Kasumi-1 (cell line): ENCODE measurements at places on chromosomes 2 and 18.

GRCh38 chr2:166568409-166568808 is 74.4 kb upstream of the SCN7A start:
- no peak for DNase-seq

- no peak for DNase-seq
These were observed 182.3 kb upstream of the ST6GAL2 start for GRCh38 chr2:107068069-107068916.

DNA sequence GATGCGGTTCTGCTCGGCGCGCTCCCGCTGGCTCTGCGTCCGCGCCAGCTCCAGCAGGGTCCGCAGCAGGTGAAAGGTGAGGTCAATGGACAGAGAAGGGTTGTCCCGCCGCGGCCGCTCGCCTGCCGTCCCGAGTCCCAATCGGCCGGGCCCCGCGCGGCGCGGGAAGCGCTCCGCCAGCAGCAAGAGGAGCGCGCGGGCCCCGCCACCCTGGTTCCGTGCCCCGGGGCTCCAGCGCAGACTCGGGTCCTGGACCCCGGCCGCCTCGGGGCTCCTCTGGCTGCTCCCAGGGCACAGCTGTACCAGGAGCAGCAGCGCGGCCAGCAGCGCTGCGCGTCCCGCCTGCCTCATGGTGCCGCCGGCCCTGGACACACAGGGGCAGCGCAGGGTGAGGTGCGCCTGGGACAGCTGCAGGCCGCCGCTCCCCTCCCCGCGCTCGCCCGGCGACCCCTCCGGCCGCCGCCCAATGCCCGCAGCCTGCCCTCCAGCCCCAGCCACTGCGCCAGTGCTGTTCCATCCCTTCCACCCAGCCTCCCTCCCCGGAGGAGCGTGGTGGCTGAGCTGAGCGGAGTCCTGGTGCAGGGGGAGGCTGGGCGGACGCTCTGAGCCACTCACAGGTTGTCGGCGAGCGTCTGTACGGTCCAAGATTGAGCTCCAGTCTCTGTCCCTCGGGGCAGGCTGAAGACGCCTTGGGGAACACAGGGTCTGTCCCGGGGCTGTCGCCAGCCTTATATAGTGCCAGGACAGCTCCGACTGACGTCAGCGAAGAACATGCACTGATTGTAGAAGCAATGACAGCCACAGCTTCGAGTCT is 493 bp downstream of the UCN start:
- DNase-seq = no peak

GRCh38 chr2:9818097-9818496 is 25.2 kb upstream of the TAF1B start:
- DNase-seq = no peak

DNA sequence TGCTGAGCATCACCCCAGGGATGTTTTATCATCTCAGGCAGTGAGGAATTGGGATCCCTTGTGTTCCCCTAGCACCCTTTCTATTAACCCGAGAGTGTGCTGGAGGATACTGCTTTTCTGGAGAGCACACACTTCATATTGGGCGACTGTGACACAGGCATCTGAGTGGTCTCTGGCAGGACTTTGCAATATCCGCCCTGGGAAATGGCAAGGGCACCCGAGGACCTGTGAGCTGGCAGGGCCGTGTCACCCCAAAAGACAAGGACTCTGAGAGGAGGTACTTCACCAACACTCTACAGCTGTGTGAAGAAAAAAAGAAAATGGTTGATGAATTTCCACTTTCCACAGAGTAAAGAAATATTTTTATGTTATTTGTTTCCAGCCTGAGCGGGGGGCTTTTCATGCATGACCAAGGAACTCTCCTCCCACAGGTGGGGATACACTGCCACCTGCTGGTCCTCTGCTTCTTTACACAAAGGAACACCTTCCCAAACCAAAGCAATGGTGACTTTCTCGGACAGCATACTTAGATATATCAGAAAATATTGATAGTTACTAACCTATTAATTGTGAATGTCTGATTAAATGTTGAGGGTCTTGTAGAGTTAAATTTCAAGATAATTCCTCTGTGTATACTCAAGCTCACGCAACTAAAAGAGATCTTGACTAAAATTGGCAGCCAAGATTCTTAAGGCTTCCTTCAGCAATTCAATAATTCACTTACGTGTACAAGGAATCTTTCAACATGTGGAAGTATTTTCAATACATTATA is 45.9 kb upstream of the REG3G start:
- DNase-seq = peak; percentile 66

GRCh38 chr18:78721238-78721875 is 258.3 kb upstream of the SALL3 start:
- DNase-seq = no peak

DNA sequence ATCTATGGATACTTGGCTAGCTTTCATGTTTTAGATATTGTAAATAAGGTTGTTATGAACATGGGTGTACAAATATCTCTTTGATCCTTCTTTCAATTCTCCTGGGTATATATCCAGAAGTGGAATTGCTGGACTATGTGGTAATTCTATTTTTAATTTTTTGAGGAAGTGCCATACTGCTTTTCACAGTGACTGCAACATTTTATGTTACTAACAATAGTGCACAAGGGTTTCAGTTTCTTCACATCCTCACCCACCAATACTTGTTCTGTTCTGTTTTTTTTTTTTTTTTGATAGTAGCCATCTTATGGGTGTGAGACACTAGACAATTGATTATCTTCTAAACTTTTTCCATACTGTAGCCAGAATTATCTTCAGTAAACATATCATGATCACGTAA is 17.3 kb upstream of the NEUROD1 start:
- peak; percentile 90 for DNase-seq

DNA sequence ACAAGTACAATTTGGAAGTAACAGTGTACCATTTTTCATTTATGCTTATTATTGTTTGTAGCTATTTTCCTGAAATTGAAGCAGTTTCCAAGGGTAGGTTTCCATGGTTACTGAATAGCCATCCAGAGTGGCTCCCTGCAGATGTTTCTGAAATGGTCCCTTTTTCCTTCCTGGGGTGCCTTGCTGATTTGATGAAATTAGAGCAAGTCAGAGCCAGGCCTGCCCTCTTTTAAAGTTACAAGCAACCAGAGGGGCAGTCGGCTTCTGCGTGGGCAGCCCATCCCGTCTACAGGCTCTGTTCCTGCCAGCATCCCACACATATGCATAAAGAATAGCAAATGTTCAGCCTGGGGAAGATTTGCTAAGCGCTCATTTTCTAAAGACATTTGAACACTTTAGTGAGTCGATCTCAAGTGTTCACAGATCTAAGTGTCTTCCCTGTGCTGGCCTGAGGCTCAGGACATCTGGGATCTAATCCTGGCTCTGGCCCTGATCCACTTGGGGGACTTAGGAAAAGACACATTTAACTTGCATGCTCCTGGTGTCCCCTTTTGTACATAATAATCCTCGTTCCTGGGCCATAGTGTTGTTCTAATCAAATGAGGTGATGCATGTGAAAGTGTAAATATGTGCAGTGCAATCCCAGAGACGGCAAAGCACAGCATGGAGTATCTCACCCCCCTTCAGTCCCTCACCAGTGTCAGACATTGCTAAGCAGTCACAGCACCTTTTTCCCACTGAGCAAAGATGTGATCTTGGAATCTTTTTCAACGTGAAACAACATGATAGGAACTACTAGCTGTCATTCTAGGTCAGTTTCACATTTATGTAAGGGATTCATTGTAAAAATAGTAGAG is 92.2 kb downstream of the STPG4 start:
- DNase-seq = no peak

DNA sequence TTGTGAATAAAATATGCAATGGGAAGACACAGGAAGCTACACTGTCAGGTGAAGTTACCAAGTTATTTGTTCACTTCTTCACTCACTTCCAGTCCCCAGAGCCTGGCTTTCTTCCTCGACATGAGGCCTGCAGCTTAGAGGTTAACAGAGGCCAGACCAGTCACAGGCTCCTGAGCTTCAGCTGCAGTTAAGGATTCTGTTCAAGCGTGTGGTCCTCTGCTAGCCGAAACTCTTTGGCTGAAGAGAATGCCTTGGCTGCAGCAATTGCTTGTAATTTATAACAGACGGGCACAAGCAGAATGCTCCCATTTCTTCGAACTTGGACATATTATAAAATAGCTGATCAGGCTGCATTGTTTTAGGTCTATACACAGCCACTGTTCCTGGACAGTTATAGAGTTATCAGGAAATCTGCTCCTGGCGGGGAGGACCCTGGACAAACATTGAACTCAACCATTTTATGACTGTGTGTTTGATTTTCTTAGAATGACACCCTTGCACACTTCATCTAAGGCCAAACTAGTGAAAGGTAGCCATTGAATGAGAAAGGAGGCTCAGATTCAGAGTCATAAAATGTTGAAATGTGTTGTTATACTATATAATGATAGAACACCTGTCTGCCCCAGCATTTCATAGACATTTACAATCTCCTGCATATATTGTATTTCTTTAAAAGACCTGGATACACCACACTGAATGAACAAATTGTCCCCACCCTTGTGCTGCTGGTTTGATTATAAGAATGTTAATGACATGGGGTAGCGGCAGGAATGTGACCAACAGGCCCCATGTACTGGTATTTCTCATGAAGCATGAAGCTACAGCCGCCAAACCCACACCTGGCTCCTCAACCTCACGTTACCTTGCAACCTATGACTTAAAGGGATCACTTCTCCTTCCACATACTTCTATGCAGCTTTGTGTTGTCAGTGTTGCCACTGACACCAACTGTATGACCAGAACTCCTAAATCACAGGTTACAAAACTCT is 153.6 kb downstream of the TDRD15 start:
- DNase-seq = no peak

GRCh38 chr2:226835420-226835795 is 446 bp upstream of the RHBDD1 start:
- DNase-seq = no peak

DNA sequence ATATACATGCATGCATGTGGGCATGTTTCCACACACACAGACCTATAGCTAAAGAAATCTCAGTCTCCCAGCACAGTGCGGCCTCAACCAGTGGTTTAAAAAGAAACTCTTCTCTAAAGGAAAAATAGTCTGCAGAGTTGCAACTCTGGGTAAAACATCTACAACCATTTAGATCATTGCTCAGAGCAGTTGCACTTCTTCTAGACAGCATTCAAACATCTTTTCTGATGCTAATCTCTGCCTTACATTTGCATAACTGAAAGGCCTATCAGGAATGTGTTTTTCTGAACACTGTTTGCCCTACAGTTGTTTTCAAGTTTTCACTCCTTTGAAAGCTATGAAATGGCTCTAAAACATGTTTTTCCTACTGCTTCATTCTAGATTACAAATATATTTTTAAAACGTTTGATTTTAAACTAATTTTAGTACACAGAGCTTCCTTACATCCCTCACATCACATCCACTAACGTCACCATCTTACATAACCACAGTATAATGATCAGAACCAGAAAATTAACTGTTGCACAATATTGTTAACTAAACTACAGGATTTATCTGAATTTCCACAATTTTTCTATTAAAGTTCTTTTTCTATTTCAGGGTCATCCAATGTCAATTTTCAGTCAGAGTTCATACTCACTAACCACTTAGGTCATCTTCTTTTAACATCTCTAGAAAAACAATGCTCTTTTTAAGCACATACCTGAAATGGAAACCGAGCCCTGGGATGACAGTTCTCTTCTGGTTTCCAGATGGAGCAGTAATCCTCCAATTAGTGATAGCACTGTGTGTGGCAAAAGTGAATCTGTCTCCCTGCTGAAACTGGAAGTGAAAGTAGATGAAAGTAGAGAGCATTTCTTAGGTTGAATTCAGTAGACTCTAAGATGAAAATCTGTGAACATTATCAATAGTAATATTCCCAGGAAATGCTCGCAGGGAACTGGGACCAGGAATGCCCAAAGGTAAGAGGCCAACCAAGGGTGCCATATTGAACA is 501.6 kb upstream of the GCFC2 start:
- no peak for DNase-seq

DNA sequence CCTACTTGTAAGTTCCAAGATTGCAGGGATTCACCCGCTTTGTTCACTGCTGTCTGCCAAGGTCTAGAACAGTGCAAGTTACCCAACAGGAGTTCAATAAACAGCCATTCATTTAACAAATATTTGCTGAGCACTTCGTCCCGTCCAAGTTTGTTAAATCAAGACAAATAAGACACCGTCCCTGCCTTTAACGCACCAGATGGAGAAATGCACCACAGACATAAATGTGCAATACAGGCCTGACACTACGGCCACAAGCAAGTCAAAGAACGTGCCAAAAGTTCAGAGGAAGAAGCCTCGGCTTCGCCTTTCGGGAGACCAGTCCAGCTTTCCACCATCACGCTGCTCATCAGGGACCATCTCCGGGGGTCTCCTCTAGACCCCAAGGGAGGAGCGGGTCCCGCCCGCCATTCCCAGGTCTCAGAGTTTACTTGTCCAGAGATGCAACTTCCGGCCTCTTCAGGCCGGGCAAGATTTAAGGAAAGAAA is 429 bp downstream of the C2orf76 start:
- no peak for DNase-seq

DNA sequence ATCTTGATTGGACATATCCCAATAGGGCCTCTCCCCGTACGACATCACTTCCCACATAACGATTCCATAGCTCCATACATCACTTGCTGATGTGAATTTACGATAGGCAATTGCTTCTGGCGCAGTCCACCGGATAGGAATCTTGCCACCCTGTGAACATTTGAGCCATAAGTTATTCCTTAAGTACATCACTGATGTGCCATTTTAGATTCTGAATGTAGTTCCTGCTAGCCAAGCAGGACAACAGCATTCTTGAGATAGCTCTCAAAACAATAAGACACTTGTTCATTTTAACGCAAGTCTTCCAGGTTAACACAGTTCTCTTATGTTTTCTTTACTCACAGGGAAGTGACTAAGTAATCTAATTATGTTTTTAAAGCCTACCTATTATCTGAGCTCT is 138.0 kb downstream of the EPHA4 start:
- DNase-seq = no peak

GRCh38 chr2:22703286-22703920 is 681.6 kb upstream of the KLHL29 start:
- DNase-seq = no peak

DNA sequence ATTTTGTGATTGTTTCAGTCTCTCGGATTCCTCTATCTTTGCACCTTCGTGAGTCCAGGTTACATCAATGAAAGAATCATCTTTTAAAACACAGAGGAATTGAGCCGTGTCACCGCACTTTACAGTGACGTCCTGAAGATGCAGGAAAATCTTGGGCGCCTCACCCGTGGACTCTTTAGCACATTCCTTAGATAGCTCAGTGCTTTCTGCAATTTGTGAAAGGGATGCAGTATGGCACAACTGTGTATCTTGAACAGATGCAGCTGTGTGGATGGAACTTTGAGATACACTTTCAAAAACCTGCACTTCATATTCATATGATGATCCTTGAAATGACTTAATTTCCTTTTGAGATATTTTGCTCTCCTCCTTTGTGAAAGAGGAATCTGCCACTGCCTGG is 50.9 kb downstream of the TTN start:
- DNase-seq = no peak

DNA sequence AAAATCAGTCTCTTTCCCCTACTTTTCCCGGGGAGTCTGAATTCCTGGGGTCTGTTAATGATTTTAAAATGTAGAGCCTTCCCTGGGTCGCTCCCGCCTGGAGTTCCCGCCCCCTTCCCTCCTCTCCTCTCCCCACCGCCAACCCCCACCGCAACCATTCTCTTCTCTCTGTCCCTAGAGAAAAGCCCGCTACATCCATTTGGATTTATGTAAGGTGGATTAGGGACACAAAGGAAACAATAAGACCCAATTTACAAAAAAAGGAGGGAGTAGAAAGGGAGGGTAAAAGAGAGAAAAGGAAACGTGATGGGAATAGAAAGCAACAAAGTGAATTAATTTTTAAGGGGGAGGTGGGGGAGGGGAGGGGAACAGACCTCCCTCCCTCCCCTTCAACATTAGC is 2.2 kb downstream of the EPHA4 start:
- no peak for DNase-seq
